ENCODE measurements at places on chromosomes 16 and 17.

DNA sequence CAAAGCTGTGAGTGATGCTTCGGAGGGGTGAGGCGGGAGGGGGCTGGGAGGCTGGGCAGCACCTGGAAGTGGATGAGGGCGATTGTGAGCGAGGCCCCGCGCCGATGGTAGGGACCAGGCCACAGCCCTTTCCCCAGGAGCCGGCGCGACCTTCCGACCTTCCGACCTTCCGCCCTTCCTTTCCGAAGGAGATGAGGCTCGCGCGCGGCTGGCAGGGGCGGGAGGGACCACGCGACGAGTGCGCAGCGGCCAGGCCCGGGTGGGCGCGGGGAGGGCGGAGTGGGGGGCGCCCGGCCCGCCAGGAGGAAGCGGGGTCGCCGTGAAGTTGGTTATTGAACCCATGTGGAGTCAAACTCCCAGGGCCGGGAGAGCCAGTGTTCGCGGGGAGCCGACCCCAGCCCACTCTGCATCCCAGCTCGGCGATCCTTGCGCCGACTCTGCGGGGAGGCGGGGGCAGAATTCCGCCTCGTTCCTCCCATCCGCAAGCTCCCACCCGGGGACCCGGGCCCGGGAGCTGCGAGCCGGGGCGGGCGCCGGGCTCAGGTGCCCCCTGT, 56.6 kb downstream of the RAP1GAP2 start:
- no peak for DNase-seq

DNA sequence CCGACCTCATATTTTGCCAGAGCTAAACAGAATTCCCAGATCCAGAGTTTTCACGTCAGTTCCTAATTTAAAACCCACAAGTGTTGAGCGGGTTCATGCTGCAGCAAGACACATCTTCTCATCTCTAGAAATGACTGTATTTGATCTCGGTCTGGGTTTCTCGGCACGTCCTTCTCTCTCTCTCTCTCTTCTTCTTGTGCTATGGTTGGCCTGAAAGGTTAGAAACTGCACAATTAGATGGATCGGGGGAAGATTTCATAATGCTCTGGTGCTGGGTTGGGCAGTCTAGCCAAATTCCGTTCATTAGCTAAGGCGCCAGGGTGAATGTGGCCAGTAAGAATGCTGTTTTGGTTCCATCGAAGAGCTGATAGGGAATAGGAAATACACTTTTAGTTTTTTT, 158.9 kb upstream of the NOG start:
- DNase-seq, result no peak

DNA sequence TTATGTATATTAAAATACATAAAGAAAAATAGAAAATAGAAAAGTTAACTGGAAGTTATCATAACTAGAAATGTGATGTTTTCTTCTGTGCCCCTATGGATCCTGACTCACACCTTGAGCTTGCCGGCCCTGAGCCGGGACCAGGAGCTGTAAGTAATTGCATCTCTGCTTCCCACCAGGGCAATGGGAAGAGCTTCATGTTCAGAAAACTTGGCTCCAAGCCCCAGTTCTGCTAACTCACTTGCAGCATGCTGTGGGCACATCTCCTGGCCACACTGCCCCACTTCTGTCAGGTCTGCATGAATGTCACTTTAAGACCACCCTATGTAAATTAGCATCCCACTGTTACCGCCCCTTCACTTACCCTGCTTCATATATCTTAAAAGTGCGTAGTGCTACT, 37.2 kb downstream of the GNAO1 start:
- DNase-seq, result no peak

DNA sequence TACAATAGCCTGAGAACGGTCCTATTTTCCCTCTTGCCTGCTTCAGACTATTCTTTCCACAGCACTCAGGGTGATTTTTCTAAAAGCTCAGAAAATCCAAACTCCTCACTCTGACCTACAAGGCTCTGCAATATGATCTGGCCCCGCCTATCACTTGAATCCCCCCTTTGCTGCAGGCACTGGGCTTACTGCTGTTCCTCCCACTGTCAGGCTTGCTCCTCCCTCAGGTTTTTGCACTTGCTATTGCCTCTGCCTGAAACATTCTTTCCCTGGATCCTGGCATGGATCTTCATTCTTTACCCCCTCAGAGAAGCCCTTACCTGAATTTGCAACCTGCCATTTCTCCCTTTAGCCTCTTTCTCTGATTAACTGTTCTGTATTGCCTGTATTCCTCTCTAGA, 52.3 kb downstream of the RPGRIP1L start:
- no peak for DNase-seq

- no peak for DNase-seq
Observed at GRCh38 chr17:43552229-43552837, 6.2 kb upstream of the ETV4 start.

DNA sequence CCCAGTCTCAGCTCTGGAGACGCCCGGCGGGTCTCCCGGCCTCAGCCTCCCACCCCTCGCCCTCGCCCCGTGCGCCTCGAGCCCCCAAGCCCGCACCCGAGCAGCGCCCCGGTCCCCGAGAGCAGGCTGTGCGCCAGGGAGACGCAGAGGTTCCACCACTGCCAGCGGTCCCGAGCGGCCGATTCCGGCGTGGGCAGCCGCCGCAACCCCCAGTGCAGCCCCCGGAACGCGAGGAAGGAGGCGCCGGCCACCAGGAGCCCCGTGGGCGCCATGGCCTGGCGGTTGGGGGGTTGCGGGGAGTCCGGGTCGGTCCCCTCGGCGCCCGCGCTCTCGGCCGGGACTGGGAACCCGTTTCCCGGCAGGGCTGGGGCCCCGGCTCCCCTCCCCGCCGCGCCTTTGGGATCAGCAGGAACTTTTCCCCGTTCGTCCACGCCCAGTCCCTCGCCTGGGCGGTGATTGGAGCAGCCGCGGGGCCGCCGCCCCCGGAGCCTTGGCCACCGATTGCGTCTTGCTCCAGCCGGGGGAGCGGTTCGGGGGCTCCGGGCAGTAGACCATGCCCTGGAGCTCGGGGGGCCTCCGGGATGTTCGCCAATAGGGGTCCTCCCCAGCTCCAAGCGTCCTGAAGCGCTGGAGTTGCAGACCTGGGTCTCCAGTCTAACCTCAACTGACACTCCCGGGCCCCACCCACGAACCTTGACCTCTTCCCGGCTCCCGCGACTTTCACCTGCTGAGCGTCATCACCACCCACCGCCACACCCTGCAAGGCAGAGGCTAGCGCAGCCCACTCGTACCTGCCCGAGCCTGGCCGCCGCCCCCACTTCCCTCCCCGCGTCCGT, at the start of gene TLCD2:
TLCD2 (minus strand) TSS at position 407 of the 836 bp plus-strand sequence; CDS start at position 272, 135 bp downstream.
- DNase-seq, result no peak

Measured in SW 1271 (cell line).